Caki2 (cell line): ENCODE measurements at places on chromosomes 1 and 21. TPM values are rescaled to one million over a fixed set of nuclear protein-coding genes. Genes with fewer than 3 reads are reported as not detected.

The GOLT1A gene
- 8.5 TPM in 1 of 2 replicates, not detected in the other for total RNA-seq

The GBP5 gene
- total RNA-seq, result not detected in 2 replicates

The TMCO4 gene
- total RNA-seq, result 19.3 and 27.0 TPM in 2 replicates

The FAM151A gene
- not detected in 2 replicates for total RNA-seq

The UBIAD1 gene
- 4.0 and 8.5 TPM in 2 replicates for total RNA-seq

The PPM1J gene
- total RNA-seq, result 0.57 and 1.1 TPM in 2 replicates

The KCNQ4 gene
- total RNA-seq, result not detected in 2 replicates

The AMPD1 gene
- not detected in 2 replicates for total RNA-seq

The PSMB2 gene
- 66.0 and 97.4 TPM in 2 replicates for total RNA-seq

The FAM76A gene
- total RNA-seq, result 8.9 and 24.4 TPM in 2 replicates

The PADI4 gene
- not detected in 2 replicates for total RNA-seq

The KISS1 gene
- total RNA-seq, result not detected in 2 replicates

The CYP4A22 gene
- not detected in 2 replicates for total RNA-seq
